Thymus (tissue), 14 donors: ENCODE measurements at places on chromosomes 4 and X. TPM values are rescaled to one million over a fixed set of nuclear protein-coding genes. Genes with fewer than 3 reads are reported as not detected.

The RRH gene
- polyA plus RNA-seq = 0.11 TPM

The GPR34 gene
- polyA plus RNA-seq = 6.8 TPM

The PDHA1 gene
- polyA plus RNA-seq = 161 TPM

DNA sequence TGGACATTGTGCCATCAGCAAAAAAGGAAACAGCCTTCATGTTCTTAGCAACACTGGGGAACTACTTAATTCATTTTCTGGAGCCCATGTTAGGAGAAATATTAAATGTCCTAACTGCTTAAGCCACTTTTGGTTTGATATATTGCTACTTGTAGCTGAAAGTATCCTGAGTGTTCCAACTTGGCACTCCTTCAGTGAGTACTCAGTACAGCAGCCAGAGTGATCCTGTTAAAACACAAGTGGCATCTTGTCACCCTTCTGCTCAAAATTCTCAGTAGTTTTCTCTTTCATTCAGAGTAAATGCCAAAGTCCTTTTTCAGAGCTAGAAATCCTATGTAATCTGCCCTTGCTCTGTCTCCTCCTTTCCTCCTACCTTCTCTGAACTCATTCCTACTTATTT is 522.0 kb downstream of the GRID2 start:
- no peak overlapping the region for H3K4me3 ChIP-seq
- H3K27me3 ChIP-seq = no peaks in the 10 kb centered on the region
- H3K27ac ChIP-seq = no peak overlapping the region
- DNase-seq = no peak

DNA sequence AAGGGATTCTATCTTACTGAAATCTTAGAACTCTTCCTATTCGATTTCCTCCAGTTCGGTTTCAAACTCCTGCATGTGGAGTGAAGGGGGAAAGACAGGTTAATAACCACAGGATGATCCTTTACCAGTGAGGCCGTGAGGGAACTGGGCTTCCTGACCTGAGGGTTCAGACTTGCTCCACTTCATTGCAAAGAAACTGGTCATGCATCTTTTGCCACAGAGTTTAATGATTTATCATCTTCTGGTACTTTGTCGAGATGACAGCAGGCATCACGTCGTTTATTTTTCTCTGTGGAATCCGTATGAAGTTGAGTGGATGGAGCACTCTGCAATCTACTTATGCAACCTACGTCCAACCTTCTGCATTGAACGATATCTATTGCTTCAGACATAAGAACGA is 145.9 kb upstream of the NLGN4X start:
- no peak overlapping the region for H3K27ac ChIP-seq
- H3K36me3 ChIP-seq = no peaks in the 10 kb centered on the region
- no peaks in the 10 kb centered on the region for H3K4me1 ChIP-seq
- DNase-seq = no peak
- H3K27me3 ChIP-seq = no peaks in the 10 kb centered on the region

- H3K27me3 ChIP-seq = no peaks in the 10 kb centered on the region
- H3K27ac ChIP-seq = no peak overlapping the region
- no peaks in the 10 kb centered on the region for H3K36me3 ChIP-seq
- DNase-seq = no peak
- H3K4me3 ChIP-seq = no peak overlapping the region
- H3K4me1 ChIP-seq = no peaks in the 10 kb centered on the region
These were observed 12.2 kb upstream of the EDA start for GRCh38 chrX:69603566-69604194.

GRCh38 chr4:4694296-4694772 is 152.5 kb upstream of the STX18 start:
- no peaks in the 10 kb centered on the region for H3K36me3 ChIP-seq
- H3K4me1 ChIP-seq = no peaks in the 10 kb centered on the region
- H3K4me3 ChIP-seq = no peak overlapping the region
- no peaks in the 10 kb centered on the region for H3K27me3 ChIP-seq
- DNase-seq = no peak
- no peak overlapping the region for H3K27ac ChIP-seq
